ENCODE measurements at places on chromosomes 12 and 14.
A peak's percentile ranks its signal among the peaks of the same experiment; 100 is the strongest.

- no peak for DNase-seq
Observed at GRCh38 chr14:29925101-29925722, 2.4 kb downstream of the PRKD1 start.

- DNase-seq = no peak
Observed at GRCh38 chr14:23071244-23071920, 14.1 kb upstream of the CDH24 start.

- no peak for DNase-seq
Observed at GRCh38 chr12:121223292-121224285, 13.7 kb downstream of the P2RX4 start.

DNA sequence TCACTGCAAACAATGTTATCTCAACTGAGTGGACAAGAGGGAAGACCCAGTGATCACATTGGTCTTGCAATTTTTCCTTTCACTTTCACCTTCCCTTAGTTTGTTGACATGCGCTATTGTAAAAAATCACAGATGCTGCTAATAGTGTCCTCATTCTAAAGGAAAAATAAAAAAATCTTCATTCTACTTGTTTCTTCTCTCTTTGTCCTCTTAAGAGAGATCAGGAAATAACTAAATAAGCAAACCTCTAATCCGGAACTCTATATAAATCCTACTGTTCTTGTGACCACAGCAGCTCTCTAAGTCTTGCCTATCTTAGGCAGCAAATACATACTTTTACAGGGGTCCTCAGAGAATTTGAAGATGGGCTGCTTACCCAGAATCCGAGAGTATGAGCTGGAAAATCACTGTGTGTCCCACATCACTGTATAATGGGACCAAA lies 257.7 kb downstream of the NAV3 start:
- DNase-seq = no peak

DNA sequence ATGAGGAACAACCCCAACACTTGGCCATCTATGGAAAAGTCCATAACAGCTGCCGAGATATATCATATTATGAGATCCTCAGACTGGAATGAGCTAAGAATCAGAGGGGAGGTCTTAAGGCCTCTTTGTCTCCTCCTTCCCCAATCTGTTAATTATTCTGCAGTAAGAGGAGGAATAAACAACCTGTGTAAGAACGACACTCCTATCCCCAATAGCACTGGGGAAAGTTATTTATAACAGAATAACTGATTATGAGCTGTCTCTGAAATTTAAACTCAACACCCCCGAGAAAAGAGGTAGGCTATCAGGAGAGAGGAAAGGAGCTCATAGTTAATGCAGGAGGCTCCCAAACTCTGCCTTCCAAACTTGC lies 68.0 kb downstream of the NIN start:
- no peak for DNase-seq

- DNase-seq = no peak
Observed at GRCh38 chr14:32525591-32525990, 196.5 kb downstream of the AKAP6 start.

GRCh38 chr14:61388173-61388975 lies 67.0 kb downstream of the PRKCH start:
- DNase-seq = peak; percentile 41
